ENCODE measurements at places on chromosomes 7 and 10.

DNA sequence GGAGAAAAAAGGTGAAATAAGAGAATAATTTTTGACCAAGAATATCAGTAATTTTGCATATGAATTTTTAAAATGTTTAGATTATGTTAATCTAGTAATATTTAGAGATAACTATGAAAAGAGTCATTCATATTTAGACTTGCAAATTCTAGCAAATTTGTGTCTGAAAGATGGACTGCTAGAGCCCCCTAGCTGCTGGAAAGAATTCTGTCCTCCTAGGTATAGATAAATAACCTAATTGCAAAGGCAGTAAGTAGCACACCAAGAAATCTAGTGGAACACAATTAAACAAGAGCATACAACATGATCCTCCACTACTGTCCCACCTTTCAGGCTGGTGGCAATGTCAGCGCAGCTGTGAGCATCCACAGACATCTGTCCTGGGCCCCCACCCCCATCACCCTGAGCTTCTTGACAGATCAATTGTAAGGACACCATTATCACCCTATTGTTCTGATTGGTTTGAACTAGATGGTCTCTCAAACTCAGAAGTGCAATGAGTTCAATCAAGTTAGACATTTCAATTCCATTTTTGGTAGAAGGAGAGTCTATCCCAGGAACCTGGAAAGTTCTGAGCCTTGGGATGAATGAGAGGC, 15.0 kb upstream of the GFRA1 start:
- peak; percentile 44 for DNase-seq

GRCh38 chr7:27242555-27243339, at the start of gene EVX1:
EVX1 (plus strand) TSS chr7:27242802; CDS start chr7:27243031, 229 bp downstream.
- no peak for DNase-seq

DNA sequence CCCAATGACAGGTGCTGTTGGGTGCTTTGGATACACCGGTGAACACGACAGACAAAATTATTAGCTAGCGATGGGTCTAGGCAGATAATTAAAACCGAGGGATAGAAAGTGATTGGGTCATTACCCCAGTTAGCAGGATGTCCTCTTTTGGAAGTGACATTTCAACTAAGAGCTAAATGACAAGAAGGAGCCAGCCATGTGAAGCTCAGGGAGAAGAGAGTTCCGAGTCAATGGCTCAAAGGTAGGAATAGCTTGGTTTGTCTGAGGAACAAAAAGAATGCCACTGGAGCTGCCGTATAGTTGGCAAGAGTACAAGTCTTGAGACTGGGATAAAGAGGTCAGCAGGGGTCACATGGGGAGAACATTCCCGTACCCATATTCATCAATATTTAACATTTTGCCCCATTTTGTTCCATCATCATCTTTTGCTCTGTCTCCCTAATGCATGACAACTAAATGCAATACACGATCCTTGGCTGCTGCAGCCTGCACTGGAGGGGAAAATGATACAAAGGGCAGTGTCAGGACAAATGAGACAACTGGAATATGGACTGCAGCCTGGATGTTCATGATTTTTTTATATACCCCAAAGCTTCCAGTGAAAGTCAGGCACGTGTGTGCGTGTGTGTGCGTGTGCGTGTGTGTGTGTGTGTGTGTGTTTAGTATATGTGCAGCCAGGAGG, 115.7 kb downstream of the ICA1 start:
- no peak for DNase-seq

- DNase-seq = no peak
These were observed 150.3 kb downstream of the NEBL start for GRCh38 chr10:20746856-20747255.

- no peak for DNase-seq
These were observed 46.8 kb upstream of the PRKAR2B start for GRCh38 chr7:106997487-106998271.

DNA sequence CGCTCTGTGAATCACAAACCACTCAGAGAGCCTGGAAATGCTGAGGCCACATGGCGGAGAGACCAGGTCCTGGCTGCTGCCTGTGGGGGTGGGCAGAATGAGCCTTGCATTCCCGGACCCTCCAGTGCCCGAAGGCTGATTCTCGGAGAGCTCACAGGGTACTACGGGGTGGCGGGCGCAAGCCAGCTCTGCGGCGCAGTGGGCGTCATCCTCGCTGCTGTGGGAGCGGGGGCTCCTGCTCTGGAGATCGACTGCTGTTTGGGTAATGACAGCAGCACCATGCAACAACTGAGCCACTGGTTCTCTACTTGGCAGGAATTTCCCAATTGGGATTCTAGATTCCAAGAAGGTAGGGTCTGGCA, 108.0 kb downstream of the PTPRN2 start:
- DNase-seq = no peak

- no peak for DNase-seq
These were observed 216.3 kb downstream of the CHRM2 start for GRCh38 chr7:137084607-137085380.

- DNase-seq = no peak
These were observed 387.5 kb downstream of the CCSER2 start for GRCh38 chr10:84715911-84716310.

GRCh38 chr7:81268551-81268950, 349.7 kb upstream of the SEMA3C start:
- DNase-seq = no peak

DNA sequence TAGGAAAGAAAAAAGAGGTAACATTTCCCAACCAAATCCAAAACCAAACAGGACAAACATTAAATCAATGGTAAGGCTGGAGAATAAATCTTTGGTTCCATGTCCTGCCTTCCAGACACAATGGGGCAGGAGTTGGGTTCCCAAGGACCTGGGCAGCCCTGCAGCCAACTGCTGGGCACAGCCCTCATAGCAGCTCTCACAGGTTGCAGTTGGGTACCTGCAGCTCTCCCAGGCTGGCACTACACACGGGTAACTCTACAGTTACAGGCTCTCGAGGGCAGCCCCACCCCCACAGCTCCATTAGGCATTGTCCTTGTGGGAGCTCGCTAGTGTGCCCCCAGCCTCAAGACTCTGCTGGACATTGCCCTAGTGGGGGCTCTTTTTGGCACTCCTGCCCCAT, 7.5 kb downstream of the GRB10 start:
- no peak for DNase-seq

DNA sequence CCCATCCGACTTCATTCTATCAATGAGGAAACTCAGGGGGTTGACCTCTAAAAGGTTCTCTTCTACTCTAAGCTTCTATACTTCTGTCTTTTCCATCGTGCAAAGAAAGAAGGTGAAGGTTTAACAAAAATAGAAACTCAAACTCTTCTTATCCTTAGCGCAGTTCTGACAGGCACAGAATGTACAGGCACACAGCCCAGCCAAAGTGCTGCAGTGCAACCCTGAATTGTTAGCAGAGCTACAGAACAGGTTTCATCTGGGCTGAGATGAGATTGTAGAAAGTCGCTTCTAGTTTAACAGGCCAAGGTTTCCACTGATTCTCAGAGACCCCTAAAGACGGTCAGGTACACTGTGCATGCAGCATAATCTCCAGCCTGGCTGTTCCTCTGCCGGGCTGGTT, 79.3 kb upstream of the AFAP1L2 start:
- DNase-seq = no peak

DNA sequence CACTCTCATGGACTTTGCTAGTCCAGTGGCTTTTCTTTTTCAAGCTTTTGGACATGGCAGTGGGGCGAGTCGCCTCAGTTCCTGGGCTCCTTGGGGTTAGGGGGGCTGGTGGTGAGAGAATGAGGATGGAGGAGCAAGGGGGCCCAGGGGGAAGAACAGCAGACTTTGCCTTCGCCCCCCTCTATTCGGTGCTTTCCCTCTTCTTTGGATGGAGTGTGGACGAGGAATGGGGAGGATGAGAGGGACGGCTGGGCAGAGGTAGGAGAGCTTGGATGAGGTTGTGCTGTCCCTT, 255 bp downstream of the MAGI2 start:
- DNase-seq = no peak

DNA sequence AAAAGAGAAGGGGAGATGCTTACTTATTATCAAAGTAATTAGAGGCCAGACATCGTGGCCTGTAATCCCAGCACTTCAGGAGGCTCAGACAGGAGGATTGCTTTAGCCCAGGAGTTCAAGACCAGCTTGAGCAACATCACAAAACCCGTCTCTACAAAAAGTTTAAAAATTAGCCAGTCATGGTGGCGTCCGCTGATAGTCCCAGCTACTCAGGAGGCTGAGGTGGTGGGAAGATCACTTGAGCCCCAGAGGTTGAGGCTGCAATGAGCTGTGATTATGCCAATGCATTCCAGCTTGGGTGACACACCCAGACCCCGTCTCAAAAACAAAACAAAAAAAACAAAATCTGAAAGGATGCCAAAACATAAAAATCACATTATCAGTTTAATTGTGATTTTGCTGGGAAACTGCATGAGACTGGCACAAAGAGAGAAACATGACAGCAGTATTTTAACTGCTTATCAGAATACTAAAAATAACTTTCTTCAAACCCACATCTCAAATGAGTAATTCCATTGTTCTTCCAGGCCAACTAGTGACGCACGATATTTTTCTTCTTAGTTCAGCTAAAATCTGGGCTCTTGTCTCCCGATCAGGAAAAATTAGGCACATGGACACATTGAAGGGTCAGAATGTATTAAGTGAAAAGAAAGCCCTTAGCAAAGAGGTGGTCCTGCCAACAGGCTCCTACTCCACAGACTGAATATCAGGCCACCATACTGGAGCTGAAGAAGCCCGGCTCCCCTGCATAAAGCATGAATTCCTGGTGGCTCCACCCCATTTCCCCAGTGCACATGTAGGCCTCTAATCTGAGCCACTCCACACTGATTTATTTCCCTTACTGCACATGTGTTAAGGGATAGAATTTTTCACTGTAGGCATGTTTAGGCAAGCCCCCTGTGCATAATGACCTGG, 9.6 kb upstream of the CCM2 start:
- peak; percentile 87 for DNase-seq

DNA sequence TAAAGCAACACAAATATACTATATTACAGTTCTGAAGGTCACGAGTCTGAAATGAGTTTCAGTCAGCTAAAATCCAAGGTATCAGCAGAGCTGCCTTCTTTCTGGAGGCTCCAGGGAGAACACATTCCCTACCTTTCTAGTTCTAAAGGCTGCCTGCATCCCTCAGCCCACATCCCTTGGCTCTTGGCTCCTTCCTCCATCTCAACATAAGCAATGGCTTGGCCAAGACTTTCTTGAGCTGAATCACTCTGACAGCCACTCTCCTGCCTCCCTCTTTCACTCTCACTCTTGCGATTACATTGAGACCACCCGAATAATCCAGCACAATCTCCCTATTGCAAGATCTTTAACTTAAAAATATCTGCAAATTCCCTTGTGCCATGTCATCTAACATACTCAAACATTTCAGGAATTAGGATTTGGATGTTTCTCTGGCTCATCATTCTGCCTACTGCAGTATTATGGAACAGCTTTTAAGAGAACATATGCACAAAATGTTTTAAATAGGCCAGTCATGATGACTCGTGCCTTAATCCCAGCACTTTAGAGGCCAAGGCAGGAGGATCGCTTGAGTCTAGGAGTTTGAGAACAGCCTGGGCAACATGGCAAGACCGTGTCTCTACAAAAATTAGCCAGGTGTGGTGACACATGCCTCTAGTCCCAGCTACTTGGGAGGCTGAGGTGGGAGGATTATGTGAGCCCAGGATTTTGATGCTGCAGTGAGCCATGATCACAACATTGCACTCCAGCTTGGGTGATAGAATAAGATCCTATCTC, 144.2 kb upstream of the VSTM2A start:
- DNase-seq = no peak

DNA sequence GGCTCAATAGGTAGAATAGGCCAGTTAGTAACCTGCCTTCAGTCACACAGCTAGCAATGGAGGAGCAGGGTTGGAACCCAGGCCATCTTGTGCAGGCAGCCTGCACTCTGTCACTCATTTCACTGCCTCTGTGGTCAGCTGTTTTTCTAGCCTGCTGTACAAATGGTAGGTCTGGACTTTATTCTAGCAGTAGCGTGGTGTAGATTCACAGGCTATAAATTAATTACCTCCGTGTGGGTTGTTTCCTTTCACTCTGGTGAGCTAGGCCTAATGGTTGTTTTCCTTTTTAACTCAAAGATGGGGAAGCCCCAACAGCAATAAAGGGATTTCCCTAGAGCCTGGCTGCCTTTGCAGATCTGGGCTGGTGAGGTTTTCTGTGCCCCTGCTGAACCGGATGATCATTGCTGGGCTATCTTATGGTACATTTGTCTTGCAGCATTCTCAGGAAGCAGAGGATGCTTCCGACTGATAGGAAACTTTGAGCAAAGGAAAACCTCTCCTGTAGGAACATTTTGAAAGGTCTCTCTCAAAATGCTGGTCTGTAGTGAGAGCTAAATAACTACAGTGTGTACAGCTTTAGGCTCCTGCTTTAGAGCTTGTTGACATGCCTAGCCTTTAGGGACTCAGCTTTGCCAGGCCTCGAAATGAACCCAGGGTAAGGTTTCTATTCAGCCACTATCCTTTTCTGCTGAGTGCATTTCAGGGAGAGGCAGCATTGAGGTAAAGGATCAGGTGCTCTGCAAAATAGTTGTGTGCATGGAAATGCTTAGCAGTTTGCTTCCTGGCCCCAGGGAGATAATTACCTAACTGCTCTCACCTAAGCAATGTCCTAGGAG, 157.4 kb downstream of the ST7 start:
- no peak for DNase-seq

DNA sequence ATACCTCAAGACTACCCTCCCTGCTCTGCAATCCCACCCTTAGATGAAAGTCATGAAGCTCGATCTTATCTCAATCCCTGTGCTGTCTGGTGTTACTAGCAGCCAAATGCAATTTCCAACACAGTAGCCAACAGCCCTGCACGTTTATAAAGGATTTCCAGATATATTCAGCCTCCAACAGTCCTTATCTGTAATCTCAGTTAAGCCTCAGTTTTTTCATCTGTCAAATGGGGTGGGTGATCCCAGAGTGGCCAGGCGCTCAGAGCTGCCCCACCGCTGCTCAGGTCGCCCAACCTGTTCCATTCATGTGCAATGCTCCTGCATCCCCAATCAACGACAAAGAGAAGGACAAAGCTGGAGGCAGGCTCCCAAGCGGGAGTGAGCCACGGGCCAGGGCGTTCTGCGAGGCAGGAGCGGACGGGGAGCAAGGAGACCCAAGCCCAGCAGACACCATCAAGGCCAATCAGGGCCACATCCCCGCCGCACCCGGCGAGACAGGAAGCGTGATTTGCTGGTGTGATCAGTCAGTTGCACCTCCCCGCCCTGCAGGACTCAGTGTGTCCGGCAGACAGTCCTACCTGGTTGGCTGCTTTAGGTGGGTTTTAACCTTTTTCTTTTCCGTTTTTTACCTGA, 19.7 kb downstream of the PDGFA start:
- DNase-seq = no peak

DNA sequence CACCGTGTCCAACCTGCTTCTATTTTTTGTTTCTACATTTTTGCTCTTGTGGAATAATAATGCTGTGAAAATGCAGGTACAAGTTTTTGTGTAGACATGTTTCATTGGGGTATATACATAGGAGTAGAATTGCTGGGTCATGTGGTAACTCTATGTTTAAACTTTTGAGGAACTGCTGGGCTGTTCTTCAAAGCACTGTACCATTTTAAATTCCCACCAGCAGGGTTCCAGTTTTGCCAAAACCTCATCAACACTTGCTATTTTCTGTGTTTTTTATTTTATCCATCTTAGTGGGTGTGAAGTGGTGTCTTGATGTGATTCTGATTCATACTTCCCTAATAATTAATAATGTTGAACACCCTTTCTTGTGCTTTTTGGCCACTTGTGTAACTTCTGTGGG, 138.6 kb downstream of the RGS10 start:
- no peak for DNase-seq

GRCh38 chr7:155649588-155649987, 5.1 kb downstream of the RBM33 start:
- no peak for DNase-seq
